ENCODE measurements at places on chromosomes 3 and 15. TPM values are rescaled to one million over a fixed set of nuclear protein-coding genes. Genes with fewer than 3 reads are reported as not detected.

DNA sequence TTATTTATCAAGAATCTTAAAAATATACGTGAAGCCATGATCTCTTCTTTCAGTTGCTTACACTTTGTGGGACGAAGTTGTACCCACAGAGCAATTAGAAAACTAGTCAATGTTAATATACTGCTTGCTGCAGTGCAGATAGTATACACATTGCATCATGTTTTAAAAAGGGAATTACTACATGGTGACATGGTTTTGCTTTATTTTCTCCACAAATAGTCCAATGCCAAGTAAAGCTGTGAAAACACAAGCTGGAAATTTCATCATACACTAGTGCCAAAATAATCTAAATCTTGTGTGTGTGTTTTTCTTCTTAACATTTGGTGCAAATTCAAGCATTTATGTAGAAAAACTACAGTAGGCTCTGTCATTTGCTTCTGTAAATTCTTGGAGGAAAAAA lies 233.0 kb downstream of the EPHA3 start:
- no peak for DNase-seq

DNA sequence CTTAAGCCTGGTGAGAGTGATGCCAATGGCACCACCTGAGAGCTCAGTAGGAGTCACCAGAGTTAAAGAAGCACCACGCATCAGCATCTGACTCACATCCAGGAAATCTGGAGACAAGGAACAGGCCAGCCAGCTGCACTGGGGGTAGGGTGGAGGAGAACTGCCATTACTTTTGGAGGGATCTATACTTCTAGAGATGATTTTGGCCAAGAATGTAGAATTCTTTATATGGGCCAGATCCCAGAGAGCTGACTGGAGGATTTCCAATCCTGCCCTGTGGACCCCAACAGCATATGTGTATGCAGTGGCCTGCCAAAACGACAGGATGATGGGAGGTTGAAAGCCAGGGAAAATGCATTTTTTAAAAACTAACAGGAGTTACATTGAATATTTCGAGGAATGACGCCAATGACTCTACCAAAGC lies 29.8 kb downstream of the CCR3 start:
- DNase-seq: no peak

- DNase-seq: no peak
Measured at GRCh38 chr3:29307295-29307694, 26.4 kb downstream of the RBMS3 start.

DNA sequence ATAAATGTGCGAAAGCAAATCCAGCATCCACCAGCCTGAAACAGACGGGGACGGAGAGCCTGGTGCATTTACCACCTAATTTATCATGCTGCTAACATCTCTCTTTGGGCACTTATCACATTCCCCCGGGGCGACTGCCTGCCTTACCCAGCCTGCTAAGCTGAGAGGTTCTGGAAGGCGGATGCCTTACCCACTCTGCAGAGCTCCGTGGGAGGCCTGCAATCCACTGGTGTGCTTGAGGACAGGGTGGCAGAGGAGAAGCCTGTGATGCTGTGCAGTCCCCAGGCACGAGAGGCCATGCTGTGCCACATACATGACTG lies 25.5 kb downstream of the MGLL start:
- DNase-seq: no peak

GRCh38 chr15:62099094-62099601 lies 32.4 kb downstream of the C2CD4A start:
- no peak for DNase-seq

DNA sequence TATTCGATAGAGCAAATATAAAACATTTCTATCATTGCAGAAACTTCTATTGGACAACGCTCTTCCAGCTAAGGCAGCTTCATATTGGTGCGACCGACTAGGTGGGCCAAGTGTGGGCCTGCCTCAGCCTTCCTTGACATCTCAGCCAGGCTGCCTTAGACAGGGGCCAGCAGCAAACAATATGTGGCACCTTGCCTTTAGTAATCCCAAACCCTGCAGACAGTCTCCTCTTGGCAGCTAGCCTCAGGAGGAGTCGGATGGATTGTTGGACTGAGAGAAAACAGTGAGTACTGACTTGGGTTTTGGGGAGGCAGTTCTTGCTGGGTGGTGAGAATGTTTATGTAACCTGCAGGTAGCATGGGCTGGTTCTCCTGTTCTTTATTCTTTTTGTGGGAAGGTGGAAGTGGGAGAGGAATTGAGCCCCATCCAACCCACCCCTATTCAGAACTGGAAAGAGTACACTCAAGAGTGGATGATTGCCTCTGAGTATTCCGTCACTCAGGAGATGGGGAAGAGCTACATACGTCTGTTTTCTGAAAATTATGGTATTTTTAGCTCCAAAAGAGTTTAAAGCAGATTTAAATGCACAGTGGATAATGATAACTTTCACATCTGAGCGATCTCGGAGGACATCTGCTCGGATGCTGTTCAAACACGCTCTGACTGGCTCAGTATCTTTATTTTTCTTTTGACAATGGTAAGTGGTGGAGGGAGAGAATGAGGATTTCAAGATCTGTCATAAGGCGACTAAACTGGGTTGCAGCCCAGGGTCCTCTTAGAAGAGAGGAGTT lies 47.2 kb downstream of the GPD1L start:
- DNase-seq: no peak

- no peak for DNase-seq
Measured at GRCh38 chr15:79042213-79042928, 48.2 kb downstream of the RASGRF1 start.

- no peak for DNase-seq
Measured at GRCh38 chr3:141808586-141808985, 45.4 kb downstream of the GRK7 start.

GRCh38 chr3:44886561-44886960 lies 12.2 kb downstream of the TGM4 start:
- no peak for DNase-seq

DNA sequence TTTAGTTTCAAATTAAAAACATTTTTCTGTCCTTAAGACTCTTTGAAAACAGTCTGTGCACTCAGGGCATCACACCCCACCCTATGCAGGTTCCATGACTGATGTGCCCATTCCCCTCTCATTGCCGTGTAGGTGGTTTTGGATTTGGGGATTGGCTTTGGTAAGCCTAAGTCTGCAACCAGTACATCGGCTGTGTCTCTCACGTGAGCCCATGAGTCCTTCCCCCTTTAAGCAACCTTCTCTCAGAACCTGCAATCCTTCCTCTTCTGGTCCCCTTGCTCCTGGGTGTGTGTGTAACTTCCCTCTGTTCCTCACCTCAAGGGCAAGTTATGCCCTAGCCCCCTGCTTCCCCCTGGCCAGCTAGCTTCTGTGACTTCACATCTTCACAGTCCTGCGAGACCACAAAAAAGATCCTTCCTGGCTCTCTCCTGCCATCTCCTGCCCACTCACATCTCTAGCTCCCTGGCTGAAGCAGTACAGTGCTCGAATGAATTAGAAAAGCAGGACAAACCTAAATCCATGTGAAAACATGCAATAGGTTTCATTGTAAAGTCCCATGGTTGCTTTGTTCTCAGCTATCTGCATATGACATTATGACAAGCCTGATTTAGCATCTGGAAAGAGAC lies 126.7 kb downstream of the UACA start:
- DNase-seq: no peak

GRCh38 chr3:156307704-156308103 lies 187.3 kb downstream of the KCNAB1 start:
- no peak for DNase-seq

- DNase-seq: no peak
Measured at GRCh38 chr3:74592359-74592758, 22.1 kb downstream of the CNTN3 start.

GRCh38 chr15:41919954-41920538 lies 26.2 kb upstream of the SPTBN5 start:
- no peak for DNase-seq

DNA sequence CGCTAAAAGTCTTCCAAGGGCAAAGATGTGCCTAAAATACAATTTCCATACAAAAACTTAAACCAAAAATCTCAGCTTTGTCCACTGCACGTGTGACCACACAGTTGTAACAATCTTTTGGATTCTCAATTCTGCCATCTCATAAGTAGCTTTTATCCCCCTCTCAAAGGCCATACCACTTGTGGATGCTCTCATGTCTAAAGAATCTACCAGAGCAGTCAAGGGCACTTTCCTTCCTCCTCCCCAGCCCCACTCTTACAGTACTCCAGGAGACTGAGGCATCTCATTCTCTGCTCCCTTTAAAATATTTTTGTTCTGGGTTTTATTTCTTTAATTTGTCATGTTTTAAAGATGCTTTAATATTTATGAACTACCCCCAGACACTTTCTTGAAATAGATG lies 102.3 kb upstream of the PFN2 start:
- DNase-seq: no peak

DNA sequence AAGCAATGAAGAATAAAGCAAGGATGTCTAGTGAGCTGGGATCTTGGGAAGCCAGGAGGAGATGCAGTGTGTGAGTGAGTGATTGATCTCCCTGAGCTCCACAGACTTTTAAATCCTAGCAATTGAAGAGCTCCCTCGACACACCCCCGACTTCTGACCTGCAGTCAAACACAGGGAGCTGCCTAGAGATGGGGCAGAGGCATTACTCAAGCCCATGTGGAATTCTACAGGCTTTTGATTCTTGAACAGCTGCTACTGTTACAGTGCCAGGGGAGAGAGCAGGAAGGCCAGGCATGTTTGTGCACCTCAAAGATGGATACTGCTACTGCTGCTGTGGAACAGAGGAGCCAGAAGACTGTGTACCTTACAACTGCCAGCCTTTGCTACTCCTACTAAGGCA lies 1403.1 kb upstream of the ALCAM start:
- DNase-seq: no peak

DNA sequence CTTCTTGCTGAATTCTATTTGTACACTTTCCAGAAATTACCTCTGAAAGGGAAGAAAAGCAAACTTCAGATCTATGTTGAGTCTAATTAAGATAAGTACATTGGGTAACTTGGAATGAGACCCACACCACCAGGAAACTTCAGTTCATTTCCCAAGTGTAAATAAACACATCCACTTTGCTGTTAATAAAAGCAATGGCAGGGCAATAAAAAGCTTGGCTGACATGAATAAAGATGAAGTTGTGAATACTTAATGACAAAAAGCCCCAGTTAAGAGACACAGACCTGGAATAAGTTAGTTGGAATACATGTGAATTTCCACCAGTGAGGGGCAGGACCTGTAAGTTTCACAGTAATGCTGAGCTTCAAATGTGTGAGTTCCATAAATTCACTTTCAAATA lies 83.3 kb downstream of the MEX3B start:
- no peak for DNase-seq

- no peak for DNase-seq
Measured at GRCh38 chr3:171039674-171040073, 13.2 kb upstream of the SLC2A2 start.

DNA sequence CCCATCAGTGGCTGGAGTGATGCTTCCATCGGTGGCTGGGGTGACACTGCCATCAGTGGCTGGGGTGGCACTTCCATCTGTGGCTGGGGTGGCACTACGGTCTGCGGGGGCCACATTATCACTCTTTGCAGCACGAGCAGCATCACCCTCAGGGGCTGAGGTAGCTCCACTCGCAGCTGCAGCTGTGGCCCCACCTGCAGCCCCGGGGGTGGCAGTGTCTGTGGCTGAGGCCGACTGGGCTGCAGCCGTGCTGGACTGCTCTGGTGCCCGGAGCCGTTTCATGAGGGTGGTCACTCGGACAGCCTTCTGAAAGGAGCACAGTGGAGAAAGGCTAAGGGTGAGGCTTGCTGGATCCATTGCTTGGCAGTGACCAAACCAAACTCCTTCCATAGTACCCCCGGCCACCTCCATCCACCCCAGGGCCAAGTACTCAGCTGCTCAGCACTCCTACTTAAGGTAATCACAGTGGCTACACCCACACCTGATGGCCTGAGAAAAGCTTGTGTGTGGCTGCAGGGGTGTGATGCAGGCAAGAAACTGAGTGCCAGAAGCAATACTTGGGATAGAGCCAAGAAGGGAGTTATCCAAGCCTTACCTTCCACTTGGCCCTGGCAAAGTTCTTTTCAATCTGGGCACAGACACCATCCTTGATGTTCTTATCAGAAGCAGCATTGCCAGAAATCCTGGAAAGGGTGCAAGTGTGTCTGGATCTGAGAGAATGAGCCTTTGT lies 3.4 kb upstream of the TRAIP start:
- no peak for DNase-seq

DNA sequence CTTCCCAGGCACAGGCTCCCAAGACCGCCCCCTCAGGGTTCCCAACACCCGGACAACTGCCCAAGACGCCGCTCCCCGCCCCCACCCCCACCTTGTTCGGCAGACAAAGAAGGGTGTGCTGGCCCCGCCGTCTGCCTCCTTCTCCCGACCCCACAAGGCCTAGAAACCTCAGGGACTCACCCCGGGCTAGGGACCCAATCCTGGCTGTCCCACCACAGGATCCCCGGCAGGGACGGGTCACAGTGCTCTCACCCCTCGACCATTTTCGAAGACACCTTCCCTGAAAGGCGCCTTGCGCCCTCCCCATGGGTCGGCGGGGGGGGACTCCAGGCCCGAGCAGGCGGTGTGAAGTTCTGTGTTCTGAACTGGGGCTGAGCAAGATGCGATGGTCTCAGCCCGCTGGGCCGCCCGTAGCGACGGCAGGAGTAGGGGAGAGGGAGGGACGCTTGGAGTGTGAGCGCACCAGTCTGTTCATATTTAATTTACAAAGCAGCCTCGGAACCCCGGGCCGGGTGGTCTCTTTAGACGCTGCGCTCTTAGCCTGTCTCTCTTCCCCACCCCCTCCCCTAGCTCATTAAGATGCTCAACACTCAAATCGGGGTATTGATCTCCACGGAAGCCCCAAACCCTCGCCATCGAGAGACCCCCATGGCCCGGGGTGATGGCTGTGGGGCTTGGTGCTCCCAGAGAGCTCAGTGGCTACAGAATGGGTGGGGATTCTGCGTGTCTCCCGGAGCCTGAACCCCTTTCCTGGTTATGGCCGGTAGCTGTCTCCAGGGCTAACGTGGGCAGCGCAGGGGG lies 1.4 kb upstream of the ISLR2 start:
- no peak for DNase-seq

GRCh38 chr15:45670511-45670910 lies 35.7 kb downstream of the SQOR start:
- DNase-seq: no peak

GP9 gene
- not detected for total RNA-seq

FBXO40 gene
- total RNA-seq: not detected

EPHA3 gene
- total RNA-seq: 0.17 TPM

PSTPIP1 gene
- total RNA-seq: not detected

GPR149 gene
- total RNA-seq: not detected

ST3GAL6 gene
- total RNA-seq: 49.2 TPM

ANKRD34C gene
- total RNA-seq: not detected

MESP1 gene
- total RNA-seq: 0.50 TPM

NME9 gene
- 2.3 TPM for total RNA-seq

RLBP1 gene
- not detected for total RNA-seq

DAPK2 gene
- 2.0 TPM for total RNA-seq

ACAN gene
- total RNA-seq: 0.93 TPM
